Naive thymus-derived CD4-positive, alpha-beta T cell (primary cell): ENCODE measurements at places on chromosomes 1 and 21. TPM values are rescaled to one million over a fixed set of nuclear protein-coding genes. Genes with fewer than 3 reads are reported as not detected.
A peak's percentile ranks its signal among the peaks of the same experiment; 100 is the strongest.

GRCh38 chr1:118151312-118151937 is 33.6 kb downstream of the SPAG17 start:
- H3K4me3 ChIP-seq: no peak overlapping the region
- no peaks in the 10 kb centered on the region for H3K4me1 ChIP-seq
- H3K27ac ChIP-seq: no peak overlapping the region
- H3K36me3 ChIP-seq: no peaks in the 10 kb centered on the region
- no peak for DNase-seq
- no peaks in the 10 kb centered on the region for H3K27me3 ChIP-seq

DNA sequence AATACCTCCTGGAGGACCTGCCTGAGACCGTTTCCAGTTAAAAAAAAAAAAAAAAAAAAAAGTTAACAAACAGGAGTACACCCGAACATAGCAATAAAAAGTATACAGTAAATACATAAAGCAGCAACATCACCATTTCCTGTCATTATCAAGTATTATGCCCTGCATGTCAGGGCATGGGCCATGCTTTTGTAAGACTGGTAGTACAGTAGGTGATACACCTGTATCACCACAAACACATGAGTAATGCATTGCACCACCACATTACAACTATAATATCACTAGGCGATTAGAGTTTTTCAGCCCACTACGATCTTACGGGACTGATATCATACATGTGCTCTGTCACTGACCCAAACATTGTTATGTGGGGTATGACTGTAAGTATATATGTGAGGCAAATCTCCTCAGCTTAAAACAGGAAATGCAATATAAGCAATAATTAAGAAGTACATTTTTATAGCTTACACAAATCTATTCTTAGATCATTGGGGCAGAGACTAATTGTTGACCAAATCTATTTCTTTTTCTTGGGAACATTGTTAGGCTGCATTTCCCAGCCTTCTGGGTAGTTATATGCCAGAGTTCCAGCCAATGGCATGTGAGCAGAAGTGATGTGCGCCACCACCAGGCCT is 98.1 kb downstream of the PLD5 start:
- H3K36me3 ChIP-seq: no peaks in the 10 kb centered on the region
- H3K27ac ChIP-seq: no peak overlapping the region
- no peak for DNase-seq
- H3K27me3 ChIP-seq: no peaks in the 10 kb centered on the region
- H3K4me1 ChIP-seq: no peaks in the 10 kb centered on the region

- no peak overlapping the region for H3K4me3 ChIP-seq
- peaks cover 57% of the 10 kb centered on the region for H3K36me3 ChIP-seq
- H3K27me3 ChIP-seq: no peaks in the 10 kb centered on the region
- H3K4me1 ChIP-seq: no peaks in the 10 kb centered on the region
These were observed 35.3 kb downstream of the MTF2 start for GRCh38 chr1:93114391-93114790.

GRCh38 chr1:187960125-187960638 is 1131.4 kb downstream of the PLA2G4A start:
- H3K27me3 ChIP-seq: no peaks in the 10 kb centered on the region
- no peak for DNase-seq
- H3K27ac ChIP-seq: no peak overlapping the region
- H3K4me1 ChIP-seq: no peaks in the 10 kb centered on the region
- H3K4me3 ChIP-seq: no peak overlapping the region

DNA sequence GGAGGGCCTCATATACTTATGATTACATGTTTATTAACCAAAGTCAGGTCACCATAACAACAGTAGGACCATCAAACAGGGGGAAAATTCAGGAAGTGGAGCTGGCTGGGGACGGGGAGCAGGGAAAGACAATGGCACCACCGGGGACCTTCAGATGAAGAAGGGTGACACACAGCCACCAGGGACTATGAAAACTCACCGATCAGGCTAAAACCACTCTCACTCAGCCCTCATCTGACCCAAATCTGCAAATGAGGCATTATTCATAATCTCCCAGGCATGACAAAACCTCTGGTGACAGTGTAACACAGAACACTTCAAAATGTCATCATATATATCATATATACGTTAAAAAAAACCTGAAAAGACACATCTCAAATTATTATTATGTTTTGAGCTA is 11.2 kb downstream of the MKNK1 start:
- H3K27ac ChIP-seq: no peak overlapping the region
- H3K4me3 ChIP-seq: no peak overlapping the region
- no peak for DNase-seq
- peaks cover 13% of the 10 kb centered on the region for H3K4me1 ChIP-seq

DNA sequence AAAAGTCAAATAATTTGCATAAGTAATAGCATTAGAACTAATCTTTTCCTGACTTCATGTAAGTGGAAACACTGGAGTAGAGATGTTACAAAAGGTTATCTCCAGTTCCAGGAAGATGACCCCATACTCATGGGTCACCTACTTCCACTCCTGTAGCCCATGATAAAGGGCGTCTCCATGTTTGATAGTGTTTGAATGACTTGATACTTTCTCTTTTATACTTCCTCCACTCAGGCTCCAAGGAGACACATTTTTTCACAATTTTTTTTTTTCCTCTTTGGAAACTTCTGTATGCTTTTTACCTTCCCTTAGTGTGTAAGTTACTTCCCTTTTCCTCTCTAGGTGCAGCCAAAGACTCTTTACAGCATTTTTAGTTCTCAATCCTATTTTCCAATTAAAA is 382.1 kb upstream of the B3GALT2 start:
- H3K27ac ChIP-seq: no peak overlapping the region
- no peak overlapping the region for H3K4me3 ChIP-seq
- H3K36me3 ChIP-seq: no peaks in the 10 kb centered on the region
- no peak for DNase-seq
- peaks cover 16% of the 10 kb centered on the region for H3K4me1 ChIP-seq

GRCh38 chr1:40653851-40654537 is 11.5 kb downstream of the RIMS3 start:
- DNase-seq: no peak
- H3K4me3 ChIP-seq: no peak overlapping the region
- H3K27ac ChIP-seq: no peak overlapping the region
- no peaks in the 10 kb centered on the region for H3K4me1 ChIP-seq
- H3K27me3 ChIP-seq: no peaks in the 10 kb centered on the region

- no peaks in the 10 kb centered on the region for H3K4me1 ChIP-seq
- no peak overlapping the region for H3K27ac ChIP-seq
- DNase-seq: no peak
These were observed 66.4 kb downstream of the NTPCR start for GRCh38 chr1:233016798-233017197.

GRCh38 chr1:152983234-152983633 is 647 bp upstream of the SPRR1A start:
- H3K4me3 ChIP-seq: no peak overlapping the region
- DNase-seq: no peak
- no peaks in the 10 kb centered on the region for H3K36me3 ChIP-seq
- no peaks in the 10 kb centered on the region for H3K4me1 ChIP-seq
- no peak overlapping the region for H3K27ac ChIP-seq

- H3K4me3 ChIP-seq: no peak overlapping the region
- H3K27ac ChIP-seq: no peak overlapping the region
- H3K27me3 ChIP-seq: no peaks in the 10 kb centered on the region
- DNase-seq: no peak
- H3K4me1 ChIP-seq: no peaks in the 10 kb centered on the region
These were observed 251.5 kb downstream of the SIPA1L2 start for GRCh38 chr1:232378266-232379062.

DNA sequence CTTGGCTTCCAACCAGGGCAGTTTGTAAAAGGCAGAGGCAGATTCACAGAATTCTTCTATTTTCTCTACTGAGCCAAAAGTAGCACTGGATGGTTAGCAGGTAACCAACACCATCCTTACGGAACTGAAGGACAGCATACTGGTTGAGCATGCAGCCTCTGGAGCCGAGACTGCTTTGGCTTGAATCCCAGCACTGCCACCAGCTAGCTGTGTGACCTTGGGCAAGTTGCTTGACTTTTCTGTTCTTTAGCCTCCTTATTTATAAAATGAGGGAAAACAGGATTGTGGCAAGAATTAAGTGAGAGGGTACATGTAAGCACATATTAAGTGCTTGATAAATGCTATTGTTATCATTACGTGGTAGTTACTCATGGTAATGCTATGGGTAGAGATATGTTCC is 19.5 kb downstream of the CACNA1S start:
- no peak for DNase-seq
- H3K27me3 ChIP-seq: no peaks in the 10 kb centered on the region
- H3K27ac ChIP-seq: no peak overlapping the region

DNA sequence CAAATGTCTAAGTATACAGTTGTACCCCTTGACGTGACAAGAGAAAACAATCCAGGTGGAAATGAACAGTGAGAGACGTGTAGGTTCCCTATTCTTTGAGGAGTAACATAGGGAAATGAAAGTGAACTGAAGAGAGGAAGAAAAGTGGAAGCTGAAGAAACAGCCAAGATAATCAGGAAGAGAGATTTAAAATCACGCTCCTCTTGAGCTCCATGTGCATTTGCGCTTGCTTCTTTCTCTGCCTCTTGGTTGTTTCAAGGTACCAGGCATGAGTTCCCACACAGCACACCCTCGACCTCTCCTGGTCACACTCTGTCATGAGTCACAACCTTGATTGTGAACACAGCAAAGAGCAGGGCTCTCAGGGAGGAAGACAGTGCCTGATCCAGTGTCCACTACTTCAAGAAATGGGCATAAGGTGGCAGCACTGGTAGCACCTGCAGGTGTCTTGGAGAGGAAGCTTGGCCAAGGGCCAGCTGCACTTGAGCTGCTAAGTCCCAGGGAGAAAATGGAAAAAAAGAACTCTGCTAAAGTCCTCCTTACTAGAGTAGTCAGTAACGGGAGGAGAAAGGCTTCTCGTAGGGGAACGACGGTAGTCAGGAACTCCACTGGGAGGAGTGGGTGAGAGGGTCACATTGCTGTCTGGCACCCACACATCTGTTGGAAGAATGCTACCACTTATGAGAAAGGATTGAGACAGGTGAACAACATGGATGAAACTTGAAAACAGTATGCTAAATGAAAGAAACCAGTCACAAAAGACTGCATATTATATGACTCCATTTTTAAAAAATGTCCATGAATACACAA is 18.3 kb upstream of the ARID1A start:
- H3K36me3 ChIP-seq: no peaks in the 10 kb centered on the region
- no peaks in the 10 kb centered on the region for H3K27me3 ChIP-seq
- DNase-seq: peak; percentile 54
- no peak overlapping the region for H3K27ac ChIP-seq
- H3K4me1 ChIP-seq: no peaks in the 10 kb centered on the region
- H3K4me3 ChIP-seq: no peak overlapping the region

GRCh38 chr1:47590523-47591225 is 152.8 kb downstream of the FOXD2 start:
- no peaks in the 10 kb centered on the region for H3K27me3 ChIP-seq
- no peak overlapping the region for H3K27ac ChIP-seq
- H3K4me1 ChIP-seq: no peaks in the 10 kb centered on the region
- no peak for DNase-seq
- no peak overlapping the region for H3K4me3 ChIP-seq

The DAP3 gene
- polyA plus RNA-seq: 135 TPM

The PROK1 gene
- not detected for polyA plus RNA-seq

The CELA2A gene
- not detected for polyA plus RNA-seq

The FCER1G gene
- polyA plus RNA-seq: 2.7 TPM

The MROH9 gene
- not detected for polyA plus RNA-seq

The CTNNBIP1 gene
- polyA plus RNA-seq: 6.5 TPM
